NCI-H1694 treated with DMSO at 0.1 percent for 48 hours (cell line): ENCODE measurements at places on chromosomes 11 and 22.

DNA sequence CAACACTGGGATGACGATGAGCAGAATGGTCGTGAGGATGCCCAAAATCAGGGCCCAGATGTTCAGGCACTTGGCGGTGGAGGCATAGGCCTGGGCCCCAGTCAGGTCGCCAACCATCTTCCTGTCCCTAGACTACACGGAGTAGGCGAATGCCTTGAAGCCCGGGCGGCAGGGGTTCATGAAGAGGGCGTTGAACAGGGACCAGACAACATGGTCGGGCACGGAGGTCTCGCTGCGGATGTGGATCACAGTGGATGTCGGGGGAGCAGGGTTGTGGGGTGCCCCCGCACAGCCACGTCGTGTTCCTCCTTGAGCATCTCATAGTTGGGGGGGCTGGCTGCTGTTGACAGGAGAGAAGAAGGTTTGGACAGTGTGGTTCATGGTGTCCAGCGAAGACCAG lies 9.5 kb downstream of the MYEOV start:
- no peak for DNase-seq

DNA sequence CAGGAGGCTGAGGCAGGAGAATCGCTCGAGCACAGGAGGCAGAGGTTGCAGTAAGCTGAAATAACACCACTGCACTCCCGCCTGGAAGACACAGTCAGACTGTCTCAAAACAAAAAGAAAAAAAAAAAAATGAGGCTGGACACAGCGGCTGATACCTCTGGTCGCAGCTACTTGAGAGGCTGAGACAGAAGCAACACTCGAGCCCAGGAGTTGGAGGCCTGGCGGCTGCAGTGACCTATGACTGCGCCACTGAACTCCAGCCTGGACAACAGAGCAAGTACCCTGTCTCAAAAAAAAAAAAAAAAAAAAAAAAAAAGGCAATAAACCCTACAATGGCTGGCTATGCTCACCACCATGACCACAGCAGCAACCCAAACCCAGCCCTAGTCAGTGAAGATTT lies 11.0 kb downstream of the NAP1L4 start:
- DNase-seq: no peak

DNA sequence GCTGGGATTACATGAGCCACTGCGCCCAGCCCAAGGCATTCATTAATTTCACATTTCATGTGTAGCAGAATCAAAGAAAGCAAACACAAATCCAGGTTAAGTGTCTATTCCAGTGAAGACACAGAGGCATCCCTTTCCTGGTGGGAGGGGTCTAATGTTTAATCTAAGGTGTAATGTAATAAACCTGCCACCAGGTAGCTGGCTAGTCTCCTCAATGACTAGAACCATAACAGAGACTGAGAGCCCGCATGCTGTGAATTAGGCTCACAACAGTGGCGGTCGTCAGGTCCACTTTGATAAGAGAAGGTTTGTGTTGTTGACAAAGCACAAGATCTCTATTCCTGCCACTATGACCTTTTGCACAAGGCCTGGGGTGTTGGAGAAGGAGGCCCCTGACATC lies 64.2 kb upstream of the ADA2 start:
- no peak for DNase-seq

DNA sequence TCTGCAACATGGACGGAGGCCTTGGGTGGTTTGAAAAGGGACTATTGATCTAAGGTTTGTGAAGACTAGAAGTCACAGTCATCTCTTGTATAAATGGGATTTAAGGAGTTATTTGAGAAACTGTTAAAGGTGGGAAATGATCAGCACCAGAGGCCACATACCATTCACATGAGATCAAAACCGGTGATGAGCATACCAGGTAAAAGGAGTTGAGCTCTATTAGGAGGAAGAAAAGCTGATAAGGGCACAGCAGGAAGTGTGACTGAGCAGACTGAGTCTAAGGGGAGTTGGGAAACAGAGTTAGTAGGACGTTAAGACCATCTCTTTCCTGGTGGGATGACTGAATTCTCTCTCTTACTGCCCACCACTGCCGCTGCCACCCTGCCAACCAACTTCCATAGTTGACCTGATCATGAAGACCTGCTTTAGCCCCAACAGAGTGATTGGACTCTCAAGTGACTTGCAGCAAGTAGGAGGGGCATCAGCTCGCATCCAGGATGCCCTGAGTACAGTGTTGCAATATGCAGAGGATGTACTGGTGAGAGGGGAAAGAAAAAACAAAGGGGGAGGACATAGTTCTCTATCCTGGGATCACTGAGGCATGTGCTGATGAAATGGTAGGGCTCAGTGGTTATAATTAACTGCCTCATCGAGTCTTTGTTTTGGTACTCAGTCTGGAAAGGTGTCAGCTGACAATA lies 7.6 kb downstream of the EIF3F start:
- DNase-seq: no peak

- DNase-seq: no peak
Measured at GRCh38 chr11:69950621-69951020, 127.5 kb upstream of the ANO1 start.

DNA sequence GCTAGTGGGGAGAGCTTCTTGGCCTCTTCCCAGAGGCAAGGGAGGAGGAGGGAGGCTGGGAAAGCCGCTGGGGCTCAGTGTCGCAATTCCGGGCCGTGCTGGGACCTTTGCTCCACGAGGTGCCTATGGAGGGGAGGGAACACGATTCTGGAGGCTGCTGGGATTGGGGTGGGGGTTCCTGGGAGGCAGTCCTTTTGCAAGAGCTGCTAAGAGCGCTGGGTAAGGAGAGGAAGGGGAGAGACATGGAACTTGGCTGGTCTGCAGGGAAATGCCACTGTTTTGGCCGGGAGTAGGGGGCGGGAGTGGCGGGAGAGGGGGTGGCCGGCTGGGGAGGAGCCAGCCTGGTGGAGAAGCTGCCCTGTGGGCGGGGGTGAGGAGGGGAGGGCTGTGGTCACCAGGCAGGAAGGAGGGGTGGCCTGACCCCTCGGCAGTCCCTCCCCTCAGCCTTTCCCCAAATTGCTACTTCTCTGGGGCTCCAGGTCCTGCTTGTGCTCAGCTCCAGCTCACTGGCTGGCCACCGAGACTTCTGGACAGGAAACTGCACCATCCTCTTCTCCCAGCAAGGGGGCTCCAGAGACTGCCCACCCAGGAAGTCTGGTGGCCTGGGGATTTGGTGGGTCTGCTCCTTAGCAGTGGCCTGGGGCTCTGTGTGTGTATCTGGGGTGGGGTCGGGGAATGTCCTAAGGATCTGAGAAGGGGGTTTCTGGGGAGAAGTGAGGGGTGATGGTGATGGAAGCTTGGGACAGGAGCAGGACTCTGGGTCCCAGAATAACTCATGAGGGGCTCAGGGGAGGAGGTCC lies at the start of gene NR1H3:
NR1H3 (plus strand) TSS at position 480 of the 800 bp plus-strand sequence. CDS start 1,221 bp downstream, outside the sequence.
- no peak for DNase-seq

DNA sequence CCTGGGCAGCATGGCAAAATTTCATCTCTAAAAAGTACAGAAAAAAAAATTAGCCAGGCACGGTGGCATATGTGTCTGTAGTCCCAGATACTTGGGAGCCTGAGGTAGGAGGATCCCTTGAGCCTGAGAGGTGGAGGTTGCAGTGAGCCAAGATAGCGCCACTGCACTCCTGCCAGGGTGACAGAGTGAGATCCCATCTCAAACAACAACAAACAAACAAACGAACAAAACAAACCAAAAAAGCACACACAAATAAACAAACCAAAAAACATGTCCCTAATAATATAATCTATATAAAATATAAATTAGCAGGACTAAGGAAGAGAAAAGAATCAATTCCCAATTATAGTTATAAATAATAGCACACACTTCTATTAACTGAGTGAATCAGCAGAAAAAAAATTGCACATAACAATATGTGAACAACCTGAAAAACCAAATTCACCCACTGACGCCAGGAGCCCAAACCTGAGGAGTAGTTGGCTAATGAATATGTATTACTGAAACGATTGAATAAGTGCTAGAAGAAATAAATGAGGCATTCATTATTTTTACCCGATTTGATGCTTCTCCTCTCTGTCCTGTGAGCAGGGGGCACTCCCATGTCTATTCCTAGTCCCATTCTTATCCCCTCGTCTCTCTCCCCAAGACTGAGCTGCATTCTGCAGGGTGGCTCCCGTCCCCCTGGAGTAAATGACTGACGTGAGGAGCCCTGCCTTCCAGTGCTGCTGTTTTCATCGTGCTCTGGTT lies 108.2 kb upstream of the TOP3B start:
- DNase-seq: no peak

DNA sequence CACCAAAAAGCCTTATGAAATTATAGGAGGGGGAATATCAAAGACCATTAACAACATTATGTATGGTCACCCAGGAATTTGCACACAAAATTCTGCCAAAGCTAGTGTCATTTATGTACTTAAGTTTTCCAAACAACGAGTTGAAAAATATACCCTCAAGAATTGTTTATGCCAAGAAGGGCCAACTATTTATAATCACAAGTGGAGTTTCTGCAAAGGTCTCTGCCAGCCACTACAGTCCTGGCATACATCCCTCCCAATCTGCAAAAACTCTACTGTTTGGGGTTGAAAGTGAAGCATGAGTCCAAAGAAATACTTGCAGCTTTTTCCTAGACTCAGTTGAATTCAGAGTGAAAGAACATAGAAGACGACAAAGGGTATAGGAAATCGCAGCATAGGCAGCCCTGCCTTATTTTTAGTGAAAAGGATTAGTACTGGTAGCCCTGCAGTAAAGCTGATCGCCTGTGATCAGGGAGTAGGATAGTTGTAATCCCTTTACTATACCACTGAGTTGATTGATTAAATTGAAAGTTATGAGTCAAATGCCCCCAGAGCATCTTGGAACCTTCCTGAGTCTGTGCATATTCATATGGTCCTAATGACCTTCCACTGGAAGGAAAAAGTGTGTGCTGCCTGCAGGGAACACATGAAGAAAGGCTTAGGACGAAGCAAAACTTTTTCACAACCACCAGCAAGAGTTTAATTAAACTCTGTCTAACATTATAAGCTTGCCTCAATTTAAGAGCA lies 144.0 kb downstream of the SPON1 start:
- no peak for DNase-seq

GRCh38 chr11:105700271-105700670 lies 90.4 kb downstream of the GRIA4 start:
- DNase-seq: peak; percentile 37

DNA sequence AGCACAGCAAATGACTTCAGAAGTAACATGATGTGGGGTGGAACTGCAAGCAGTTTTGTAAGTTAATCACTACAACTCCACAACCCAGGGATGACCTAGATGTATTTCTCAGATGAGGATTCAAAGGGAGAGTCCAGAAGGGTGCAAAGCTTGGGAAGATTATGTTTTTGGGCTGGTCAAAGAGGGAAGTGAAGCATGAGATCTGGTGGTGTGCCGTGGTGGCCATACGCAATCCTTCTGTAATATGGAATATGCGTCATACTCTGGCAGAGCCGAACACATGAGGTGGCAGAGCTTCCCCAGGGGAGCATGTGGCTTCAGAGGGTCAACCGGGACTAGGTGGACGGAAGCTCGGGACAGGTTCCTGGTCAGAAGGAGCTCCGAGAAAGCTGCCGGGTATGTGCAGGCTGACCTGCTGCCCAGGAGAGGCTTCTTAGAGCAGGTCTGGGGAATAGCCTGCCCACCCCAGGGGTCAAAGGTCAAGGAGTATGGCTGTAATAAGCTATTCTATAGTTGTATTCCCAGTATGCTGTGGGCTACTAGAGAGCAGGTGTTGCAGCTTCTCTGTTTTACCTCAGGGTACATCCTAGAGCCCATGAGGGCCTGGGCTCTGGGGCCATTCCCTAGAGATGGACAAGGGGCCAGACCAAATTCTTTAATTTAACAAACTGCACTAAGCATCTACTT lies 70.1 kb upstream of the PHOX2A start:
- no peak for DNase-seq

DNA sequence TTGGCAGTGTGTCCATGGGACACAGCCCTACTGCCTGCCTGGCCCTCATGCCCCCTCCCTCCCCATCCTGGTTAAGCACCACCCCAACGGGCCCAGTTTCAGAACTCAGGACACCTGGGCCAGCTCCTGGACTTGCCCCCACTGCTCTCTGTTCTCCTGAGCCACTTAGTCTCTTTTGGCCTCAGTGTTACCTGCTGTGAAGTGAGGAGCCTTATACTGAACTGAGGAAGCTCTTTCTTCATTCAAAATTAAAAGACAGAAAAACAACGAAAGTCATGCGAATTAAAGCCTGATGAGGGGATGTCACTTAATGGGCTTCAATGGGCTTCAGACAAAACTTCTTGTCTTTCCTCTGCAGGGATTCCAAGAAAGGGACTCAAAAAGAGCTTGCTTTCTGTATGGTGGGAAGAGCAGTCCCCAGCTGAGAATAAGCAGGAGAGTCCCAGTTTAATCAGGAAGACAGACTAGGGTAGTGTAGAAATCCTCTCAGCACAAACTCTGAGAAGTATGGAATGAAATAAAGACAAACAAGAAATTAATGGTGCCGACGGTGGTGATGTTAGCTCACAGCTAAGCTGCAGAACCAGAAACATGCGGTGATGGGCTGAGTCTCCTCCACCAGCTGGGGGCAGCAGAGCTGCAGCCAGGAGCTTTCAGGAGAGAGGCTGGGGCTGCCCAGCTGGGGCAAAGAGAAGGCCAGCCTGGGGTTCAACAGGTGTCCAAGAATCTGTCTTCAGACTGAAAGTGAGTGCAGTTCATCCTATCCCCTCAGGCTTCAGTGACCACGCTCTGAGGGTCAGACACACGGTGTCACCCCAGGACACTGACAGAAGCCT lies 101.0 kb downstream of the GGTLC2 start:
- DNase-seq: no peak

GRCh38 chr11:82680252-82680651 lies 53.4 kb downstream of the FAM181B start:
- DNase-seq: no peak

- no peak for DNase-seq
Measured at GRCh38 chr11:38990841-38991240, 2392.8 kb upstream of the RAG2 start.

- DNase-seq: no peak
Measured at GRCh38 chr11:96055706-96056387, 131.9 kb upstream of the MTMR2 start.

GRCh38 chr11:112025707-112026106 lies 499 bp downstream of the DLAT start:
- no peak for DNase-seq

GRCh38 chr11:125603207-125603606 lies 10.6 kb downstream of the STT3A start:
- no peak for DNase-seq

GRCh38 chr11:121474680-121475079 lies 21.9 kb upstream of the SORL1-AS1 start:
- no peak for DNase-seq

GRCh38 chr11:94183251-94183885 lies 54.7 kb downstream of the PANX1 start:
- no peak for DNase-seq

GRCh38 chr11:22733475-22734248 lies 67.3 kb downstream of the GAS2 start:
- DNase-seq: peak; percentile 19
